GM13976 (cell line): ENCODE measurements at places on chromosomes 7 and 10.

DNA sequence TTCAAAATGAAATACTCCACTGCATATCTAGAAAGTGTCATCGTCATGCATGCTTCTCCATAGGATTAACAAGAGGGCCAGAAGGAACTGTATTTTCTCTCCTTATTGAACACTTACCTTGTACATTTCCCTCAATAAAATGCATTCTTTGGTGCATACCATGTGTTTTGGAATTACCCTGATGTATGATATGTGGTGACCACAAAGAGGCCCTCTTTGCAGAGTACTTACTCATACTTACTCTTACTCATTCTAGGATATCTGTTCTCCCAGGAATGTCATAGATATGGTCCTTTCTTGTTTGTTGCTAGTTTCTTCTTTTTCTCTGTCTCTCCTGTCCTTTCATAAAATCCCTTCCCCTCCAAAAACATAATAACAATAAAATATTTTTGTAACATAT, 1087.1 kb upstream of the POT1 start:
- no peak for DNase-seq

- no peak for DNase-seq
These were observed 279.6 kb upstream of the PITRM1 start for GRCh38 chr10:3452173-3452626.

GRCh38 chr7:31892099-31892829, 177.9 kb downstream of the PDE1C start:
- peak; percentile 40 for DNase-seq

- no peak for DNase-seq
These were observed 151.7 kb upstream of the PPP2R2D start for GRCh38 chr10:131748831-131749766.

- no peak for DNase-seq
These were observed 184.5 kb upstream of the DKK1 start for GRCh38 chr10:52129410-52130178.

DNA sequence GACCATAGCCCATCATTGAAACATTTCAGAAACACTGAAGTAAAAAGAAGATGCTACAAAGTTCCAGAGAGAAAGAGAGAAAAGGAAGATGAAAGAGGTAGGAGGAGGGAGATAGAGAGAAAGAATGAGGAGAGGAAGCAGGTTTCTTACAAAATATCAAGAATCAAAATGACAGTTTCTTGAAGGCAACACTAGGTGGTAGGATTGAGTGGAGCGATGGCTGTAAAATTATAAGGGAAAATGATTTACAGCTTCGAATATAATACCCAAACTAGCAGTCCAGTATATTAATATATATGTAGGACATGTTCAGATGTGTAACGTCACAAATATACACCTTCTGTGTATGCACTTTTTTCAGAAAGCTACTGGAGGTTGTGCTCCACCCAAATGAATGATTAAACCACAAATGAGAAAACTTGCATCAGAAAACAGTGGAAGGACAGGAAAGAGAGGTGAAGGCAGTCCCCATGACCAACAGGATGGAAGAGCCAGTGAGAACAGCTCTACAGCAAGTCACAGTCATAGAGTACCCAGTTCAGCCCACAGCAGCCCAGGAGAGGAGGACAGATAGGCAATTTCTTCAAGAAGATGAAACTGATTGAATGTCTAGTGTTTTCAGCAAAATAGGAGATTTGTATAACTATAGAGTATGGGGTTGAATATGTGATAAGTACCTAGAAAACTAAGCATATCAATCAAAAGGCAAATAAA, 151.5 kb upstream of the TARP start:
- no peak for DNase-seq

DNA sequence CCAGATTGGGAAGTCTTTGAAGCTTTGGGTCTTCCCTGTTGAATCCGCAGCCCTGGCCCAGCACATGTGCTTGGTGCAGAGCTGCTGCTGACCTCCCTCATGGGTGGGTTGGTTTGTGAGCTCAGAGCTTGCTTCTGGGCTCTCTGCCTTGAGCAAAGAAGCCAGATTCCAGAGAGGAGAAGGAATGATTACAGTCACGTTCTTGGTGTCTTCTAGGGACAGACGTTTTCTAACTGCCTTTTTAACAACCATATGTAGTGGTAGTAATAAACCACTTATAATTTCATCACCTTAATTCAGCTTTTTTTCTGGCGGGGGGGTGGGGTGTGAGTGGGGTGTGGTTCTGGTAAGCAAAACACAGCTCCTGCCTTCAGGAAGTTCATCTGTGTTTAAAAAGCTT, 39.5 kb downstream of the LRMDA start:
- no peak for DNase-seq

- no peak for DNase-seq
These were observed 618.9 kb upstream of the IGFBP3 start for GRCh38 chr7:46539892-46540483.

GRCh38 chr7:124155432-124156022, 122.7 kb upstream of the TMEM229A start:
- DNase-seq: no peak

DNA sequence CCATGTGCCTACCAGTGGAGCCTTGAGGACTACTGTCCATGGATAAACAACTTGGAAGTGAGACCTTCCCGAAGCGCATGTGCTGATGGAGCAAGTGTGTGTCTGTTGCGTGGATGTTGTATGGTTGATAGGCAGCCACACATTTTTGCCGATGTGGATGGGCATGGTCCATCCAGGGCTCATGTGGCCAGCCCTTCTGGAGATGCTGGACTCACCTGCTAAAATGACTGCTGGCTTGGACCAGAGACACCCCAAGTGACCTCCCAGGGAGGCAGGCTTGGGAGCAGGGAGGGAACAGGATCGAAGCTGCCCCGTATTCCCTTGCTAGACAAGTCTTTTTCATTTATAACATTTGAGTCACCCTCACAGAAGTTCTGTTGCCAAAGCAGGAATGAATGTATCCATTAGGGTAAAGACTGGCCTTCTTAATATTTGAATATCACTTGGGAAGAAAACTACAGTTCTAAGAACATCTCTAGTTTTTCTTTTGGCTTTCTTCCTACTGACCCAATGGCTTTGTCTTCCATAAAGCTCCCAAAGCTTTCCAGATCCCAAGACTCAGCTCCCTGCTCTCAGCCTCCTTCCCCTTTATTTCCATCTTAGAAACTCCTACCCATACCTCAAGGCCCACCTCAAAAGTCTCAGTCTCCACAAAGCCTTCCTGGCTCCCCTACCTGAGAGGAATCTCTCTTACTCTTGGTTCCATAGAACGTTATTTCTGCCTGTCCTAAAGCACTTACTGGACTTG, 3.0 kb downstream of the PTPRE start:
- no peak for DNase-seq

DNA sequence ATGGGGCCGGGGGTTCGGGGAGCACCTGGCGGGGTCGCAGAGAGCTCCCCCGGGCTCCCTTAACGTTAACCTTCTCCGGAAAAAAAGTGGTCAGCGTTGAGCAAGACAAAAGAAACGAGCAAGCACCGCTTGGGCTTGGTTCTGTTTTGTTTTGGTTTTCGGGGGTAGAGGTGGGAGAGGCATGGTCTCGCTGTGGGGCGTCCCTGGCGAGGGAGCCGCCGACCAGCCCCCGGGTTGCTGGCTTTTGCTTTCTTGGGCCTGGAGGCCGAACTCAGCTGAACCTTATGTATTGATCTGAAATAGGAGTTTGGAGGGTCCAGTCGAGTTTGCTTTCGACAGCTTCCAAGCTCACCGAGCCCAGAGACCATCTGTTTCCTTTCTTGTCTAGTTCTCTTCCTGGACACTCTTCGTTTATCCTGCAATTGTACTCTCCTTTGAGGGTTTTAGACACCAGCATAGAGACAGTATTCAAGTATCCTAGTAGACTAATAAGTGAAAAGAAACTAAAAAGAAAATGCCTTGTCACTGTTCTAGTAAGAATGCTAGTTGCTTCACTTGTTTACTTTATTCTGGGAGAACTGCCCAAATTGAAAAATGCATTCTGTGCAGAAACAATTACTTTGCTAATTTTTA, 980 bp downstream of the FHIP2A start:
- no peak for DNase-seq

GRCh38 chr7:151792086-151792485, 84.8 kb downstream of the PRKAG2 start:
- DNase-seq: no peak

DNA sequence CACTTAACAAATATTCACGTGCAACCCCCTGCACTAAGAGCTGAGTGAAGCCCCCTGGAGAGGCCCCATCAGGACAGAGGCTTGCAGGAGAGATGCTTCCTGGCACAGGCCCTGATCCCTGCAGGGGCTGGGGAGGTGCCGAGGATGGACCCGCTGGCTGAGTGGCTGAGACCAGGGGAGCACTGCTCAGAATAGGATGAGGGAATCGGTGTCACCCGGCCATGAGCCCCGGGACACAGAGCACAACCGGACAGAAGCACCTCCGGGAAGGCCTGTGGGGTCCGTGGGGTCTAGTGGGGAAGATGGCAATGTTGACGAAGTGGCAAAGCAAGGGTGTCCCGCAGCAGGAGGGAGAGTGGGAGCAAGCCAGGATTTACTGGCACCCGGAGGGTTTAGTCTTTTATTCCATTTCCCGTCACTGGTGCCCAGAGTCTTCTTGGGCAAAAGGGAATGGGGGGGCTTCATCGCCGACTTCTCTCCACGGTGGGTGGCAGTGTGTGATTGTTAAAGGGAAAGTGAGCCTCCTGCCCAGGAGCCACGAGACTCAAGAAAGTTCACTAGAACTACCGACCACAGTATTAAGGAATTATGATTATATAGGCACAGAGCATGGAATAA, 140.7 kb downstream of the ADARB2 start:
- DNase-seq: no peak

- DNase-seq: no peak
These were observed 24.9 kb downstream of the PLEKHA8 start for GRCh38 chr7:30053068-30053467.

- DNase-seq: no peak
These were observed 298.0 kb upstream of the TMEM229A start for GRCh38 chr7:124330731-124331407.

- DNase-seq: no peak
These were observed 22.6 kb downstream of the CHCHD3 start for GRCh38 chr7:133059263-133059662.

GRCh38 chr10:75223507-75223906, 12.2 kb downstream of the COMTD1 start:
- no peak for DNase-seq

- no peak for DNase-seq
These were observed 3.0 kb downstream of the PGAM2 start for GRCh38 chr7:44062180-44062902.

GRCh38 chr7:153858355-153858754, 193.8 kb upstream of the DPP6 start:
- no peak for DNase-seq

GRCh38 chr10:71939304-71939703, 24.9 kb upstream of the CHST3 start:
- DNase-seq: no peak

GRCh38 chr10:10847387-10847786, 170.3 kb upstream of the CELF2 start:
- no peak for DNase-seq

GRCh38 chr7:135661311-135662122, 797 bp upstream of the STMP1 start:
- DNase-seq: peak; percentile 40

DNA sequence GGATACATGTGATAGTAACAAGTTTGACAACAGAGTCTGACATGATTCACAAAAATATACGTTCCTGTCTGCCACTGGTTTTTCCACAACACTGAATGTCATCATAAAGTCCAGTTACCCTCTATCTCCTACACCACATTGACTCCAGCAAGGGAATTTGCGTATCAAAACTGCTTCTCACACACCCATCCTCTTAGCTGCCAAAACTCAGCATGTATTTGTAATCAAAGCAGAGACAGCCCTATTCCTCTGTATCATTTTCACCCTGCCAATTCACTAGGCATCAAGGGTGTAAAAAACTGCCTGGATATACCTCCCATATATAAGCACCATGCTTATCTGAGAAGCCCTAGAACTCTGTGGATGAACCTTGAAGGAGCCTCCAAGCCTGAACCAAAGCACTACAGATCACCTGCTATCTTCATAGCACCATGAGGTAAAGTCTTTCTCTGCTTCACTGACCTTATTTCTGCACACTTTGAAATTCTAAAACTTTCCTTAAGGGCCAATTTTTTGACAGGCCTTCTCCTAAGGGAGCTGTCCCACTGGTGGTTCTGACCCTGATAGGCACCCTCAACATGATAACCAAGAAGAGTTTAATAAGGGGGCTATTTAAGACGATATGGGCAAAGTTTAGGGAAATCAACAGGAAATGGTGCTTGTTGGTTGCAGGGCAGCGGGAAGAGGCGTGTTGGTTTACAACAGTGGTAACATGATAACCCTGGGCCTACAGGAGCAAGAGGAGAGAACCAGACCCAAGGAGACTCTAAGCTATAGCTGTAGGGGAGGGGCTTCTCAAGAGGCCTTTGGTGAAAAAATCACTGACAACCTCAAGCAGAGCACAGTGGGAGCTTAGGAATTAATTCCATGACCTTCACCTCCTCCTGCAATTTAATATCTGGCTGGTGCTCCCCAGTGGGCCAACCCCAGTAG, at the start of gene IFIT1B:
Gene IFIT1B (plus strand): TSS at position 352 of the 933 bp plus-strand sequence. CDS start 80 bp downstream, at position 432.
- no peak for DNase-seq

DNA sequence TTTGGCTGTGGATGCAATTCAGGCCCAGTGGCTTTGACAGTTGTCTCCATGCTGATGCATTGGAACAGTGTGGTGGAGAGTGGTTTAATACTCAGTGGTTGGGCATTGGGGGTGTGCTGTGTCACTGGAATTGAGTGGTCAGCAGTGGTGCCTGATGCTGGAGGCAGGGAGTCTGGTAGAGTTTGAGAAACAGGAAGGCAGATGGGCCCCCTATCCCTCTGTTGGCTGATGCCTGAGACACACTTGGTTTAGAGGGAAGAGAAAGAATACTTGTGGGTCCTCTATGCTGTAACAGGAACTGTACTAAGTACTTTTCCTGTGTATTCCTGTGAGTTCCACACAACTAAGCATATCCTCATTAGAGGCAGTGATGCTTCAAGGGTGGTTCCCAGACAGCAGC, 55.4 kb downstream of the EEPD1 start:
- no peak for DNase-seq

DNA sequence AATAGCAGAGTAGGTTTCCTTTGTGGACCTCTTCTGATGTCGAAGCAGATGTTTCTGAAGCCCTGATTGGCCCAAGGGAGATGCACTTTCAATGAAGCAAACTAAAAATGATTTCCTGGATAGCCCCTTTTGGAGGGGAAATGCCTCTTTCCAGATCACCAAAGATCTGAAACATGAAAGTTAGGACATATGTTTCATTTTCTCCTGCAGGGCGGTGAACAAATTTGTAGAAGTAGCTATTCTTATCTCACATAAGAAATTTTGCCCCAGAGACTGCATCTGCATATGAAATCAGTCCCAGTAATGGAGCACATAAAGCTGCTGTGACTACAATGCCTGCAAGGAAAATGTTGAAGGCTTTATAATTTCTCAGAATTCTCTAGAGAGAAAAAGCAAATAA, 56.0 kb downstream of the THSD7A start:
- DNase-seq: no peak

DNA sequence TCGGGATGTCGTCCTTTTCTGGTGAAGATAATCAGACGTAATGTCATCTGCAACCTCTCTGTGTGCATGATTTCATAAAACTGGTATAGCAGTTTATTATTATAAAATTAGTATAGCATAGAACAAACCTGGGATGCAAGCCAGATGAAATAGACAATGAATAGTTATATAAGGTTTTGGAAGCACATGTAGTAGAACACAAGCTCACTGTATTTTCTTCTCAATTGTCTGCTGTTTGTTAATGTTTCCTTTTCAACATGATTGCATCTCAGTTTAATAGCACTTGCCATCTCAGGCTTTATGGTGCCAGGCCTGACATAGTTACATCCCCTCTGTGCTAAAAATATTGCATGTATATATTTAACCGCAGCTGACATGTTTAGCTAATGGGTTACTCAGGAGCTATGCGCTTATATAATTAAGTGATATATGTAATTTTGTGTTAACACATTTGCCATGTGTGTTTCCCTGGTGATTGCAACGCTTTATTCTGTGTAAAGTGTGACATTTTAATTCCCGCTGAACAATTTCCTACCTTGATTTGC, 132.7 kb downstream of the ARID5B start:
- no peak for DNase-seq
